ENCODE measurements at places on chromosomes 2 and 18.
A peak's percentile ranks its signal among the peaks of the same experiment; 100 is the strongest.

- H3K27me3 ChIP-seq = no peaks in the 10 kb centered on the region
- H3K27ac ChIP-seq = no peak overlapping the region
- no peaks in the 10 kb centered on the region for H3K36me3 ChIP-seq
- no peak for DNase-seq
Measured at GRCh38 chr18:76412818-76413565, 82.0 kb downstream of the ZNF516 start.

GRCh38 chr2:196181484-196181883, 10.1 kb upstream of the STK17B start:
- H3K27ac ChIP-seq = no peak overlapping the region
- no peak overlapping the region for H3K4me3 ChIP-seq
- H3K36me3 ChIP-seq = no peaks in the 10 kb centered on the region
- no peak for DNase-seq
- H3K27me3 ChIP-seq = no peaks in the 10 kb centered on the region
- no peaks in the 10 kb centered on the region for H3K4me1 ChIP-seq

GRCh38 chr2:55861733-55862132, 61.8 kb downstream of the EFEMP1 start:
- DNase-seq = no peak
- H3K27me3 ChIP-seq = no peaks in the 10 kb centered on the region
- peak overlapping the region; percentile 86 for H3K27ac ChIP-seq
- H3K36me3 ChIP-seq = no peaks in the 10 kb centered on the region

DNA sequence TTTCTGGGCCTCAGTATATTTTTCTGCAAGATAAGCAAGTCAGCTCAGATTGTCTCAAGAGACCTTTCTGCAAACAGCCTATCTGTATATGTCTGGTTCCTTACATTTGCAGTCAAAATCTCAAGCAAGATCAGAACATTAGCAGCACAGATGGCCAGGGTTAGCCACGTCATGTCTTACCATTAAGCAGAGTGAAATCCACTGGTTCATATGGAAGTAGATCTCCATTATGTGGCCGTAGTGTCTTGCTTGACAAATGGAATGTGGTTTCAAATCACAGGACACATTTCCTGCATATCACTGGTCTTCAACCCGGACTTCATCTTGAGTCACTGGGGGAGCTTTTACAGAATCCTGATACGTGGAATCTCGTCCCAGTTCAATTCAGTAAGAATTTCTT, 500.2 kb downstream of the FBXO15 start:
- no peak for DNase-seq
- H3K36me3 ChIP-seq = no peaks in the 10 kb centered on the region
- H3K4me3 ChIP-seq = no peak overlapping the region
- no peak overlapping the region for H3K27ac ChIP-seq
- no peaks in the 10 kb centered on the region for H3K27me3 ChIP-seq
- no peaks in the 10 kb centered on the region for H3K4me1 ChIP-seq

- H3K4me1 ChIP-seq = no peaks in the 10 kb centered on the region
- H3K36me3 ChIP-seq = no peaks in the 10 kb centered on the region
- no peaks in the 10 kb centered on the region for H3K27me3 ChIP-seq
- H3K27ac ChIP-seq = peak overlapping the region; percentile 64
- no peak for DNase-seq
- no peak overlapping the region for H3K4me3 ChIP-seq
Measured at GRCh38 chr2:205714789-205715720, 32.8 kb downstream of the NRP2 start.

GRCh38 chr2:28481905-28482304, 14.0 kb upstream of the PLB1 start:
- H3K4me3 ChIP-seq = no peak overlapping the region
- H3K36me3 ChIP-seq = no peaks in the 10 kb centered on the region
- DNase-seq = no peak
- H3K27me3 ChIP-seq = no peaks in the 10 kb centered on the region
- H3K27ac ChIP-seq = no peak overlapping the region

DNA sequence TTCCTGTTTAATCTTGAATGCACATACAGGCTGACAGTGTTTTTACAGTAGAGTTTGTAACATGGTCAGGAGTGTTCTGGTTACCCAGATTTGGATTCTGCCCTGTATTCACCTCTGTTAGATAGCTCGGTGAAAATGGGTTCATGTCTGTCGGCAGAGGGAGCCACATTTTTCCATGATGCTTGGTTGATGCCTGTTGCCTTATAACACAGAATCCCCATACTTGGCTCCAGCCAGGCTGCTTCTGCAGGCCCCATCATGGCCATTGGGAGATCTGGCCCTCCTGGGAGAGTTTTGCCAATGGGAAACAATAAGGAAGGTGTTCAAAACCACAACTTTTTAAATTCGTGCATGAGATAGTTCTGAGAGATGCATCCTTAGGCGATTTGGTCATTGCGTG, 78.1 kb downstream of the WDSUB1 start:
- H3K27ac ChIP-seq = no peak overlapping the region
- no peak for DNase-seq
- no peaks in the 10 kb centered on the region for H3K27me3 ChIP-seq
- H3K36me3 ChIP-seq = peaks cover 13% of the 10 kb centered on the region

GRCh38 chr2:26880161-26880560, 32.2 kb downstream of the DPYSL5 start:
- H3K27ac ChIP-seq = no peak overlapping the region
- no peak overlapping the region for H3K4me3 ChIP-seq
- DNase-seq = no peak

- peak overlapping the region; percentile 64 for H3K4me3 ChIP-seq
- peak overlapping the region; percentile 79 for H3K27ac ChIP-seq
- no peaks in the 10 kb centered on the region for H3K36me3 ChIP-seq
- no peaks in the 10 kb centered on the region for H3K4me1 ChIP-seq
- peak; percentile 94 for DNase-seq
Measured at GRCh38 chr2:218367415-218368149, 10.9 kb downstream of the CATIP start.

- no peaks in the 10 kb centered on the region for H3K4me1 ChIP-seq
- no peak overlapping the region for H3K27ac ChIP-seq
- no peak for DNase-seq
- no peaks in the 10 kb centered on the region for H3K27me3 ChIP-seq
Measured at GRCh38 chr2:165927774-165928173, 25.8 kb downstream of the TTC21B start.

DNA sequence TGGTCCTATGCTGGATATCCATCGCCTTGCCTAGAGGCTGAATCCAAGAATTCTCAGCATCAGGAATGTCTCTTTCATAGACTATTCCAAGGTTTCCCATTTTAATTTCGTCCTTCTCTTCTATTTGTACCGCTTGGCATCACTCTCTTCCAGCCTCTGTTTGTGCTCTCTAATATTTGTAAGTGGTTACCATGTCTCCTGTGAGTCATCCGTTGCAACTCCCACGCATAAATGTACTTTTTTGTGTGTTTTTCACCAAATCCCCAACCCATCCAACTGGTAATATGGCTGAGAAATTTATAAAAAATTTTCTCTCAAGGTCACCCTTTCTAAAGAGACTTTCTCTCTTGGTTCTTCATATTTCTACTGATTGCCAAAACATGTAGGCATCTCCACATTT, 21.8 kb downstream of the COLEC12 start:
- no peak overlapping the region for H3K4me3 ChIP-seq
- H3K27ac ChIP-seq = no peak overlapping the region
- H3K36me3 ChIP-seq = no peaks in the 10 kb centered on the region
- DNase-seq = no peak
